ENCODE measurements at places on chromosomes 3 and 15.

DNA sequence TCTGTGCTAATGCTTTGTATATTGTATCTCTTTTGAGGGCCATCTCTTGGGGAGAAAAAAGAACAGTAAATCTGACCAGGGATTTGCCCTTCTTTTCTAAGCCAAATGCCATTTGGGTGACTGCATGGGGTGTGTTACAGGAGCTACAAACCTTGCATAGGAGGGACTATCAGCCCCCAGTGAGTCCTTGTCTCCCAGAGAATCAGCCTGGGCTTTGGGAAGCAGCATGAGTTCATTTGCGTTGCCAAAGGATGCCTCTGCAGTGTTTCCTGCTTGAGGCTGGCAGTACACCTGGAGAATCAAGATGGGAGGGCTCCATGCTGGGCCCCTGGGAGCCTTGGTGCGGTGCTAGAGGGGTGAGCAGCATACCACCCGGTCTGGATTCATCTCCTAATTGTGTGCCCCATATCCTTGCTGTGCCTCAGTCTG is 49.6 kb upstream of the POLG start:
- no peak for DNase-seq

GRCh38 chr3:50658416-50658815 is 16.3 kb upstream of the DOCK3 start:
- no peak for DNase-seq

GRCh38 chr3:99570061-99570460 is 68.3 kb upstream of the COL8A1 start:
- no peak for DNase-seq

GRCh38 chr3:193522473-193522872 is 32.2 kb downstream of the ATP13A4 start:
- DNase-seq, result no peak

DNA sequence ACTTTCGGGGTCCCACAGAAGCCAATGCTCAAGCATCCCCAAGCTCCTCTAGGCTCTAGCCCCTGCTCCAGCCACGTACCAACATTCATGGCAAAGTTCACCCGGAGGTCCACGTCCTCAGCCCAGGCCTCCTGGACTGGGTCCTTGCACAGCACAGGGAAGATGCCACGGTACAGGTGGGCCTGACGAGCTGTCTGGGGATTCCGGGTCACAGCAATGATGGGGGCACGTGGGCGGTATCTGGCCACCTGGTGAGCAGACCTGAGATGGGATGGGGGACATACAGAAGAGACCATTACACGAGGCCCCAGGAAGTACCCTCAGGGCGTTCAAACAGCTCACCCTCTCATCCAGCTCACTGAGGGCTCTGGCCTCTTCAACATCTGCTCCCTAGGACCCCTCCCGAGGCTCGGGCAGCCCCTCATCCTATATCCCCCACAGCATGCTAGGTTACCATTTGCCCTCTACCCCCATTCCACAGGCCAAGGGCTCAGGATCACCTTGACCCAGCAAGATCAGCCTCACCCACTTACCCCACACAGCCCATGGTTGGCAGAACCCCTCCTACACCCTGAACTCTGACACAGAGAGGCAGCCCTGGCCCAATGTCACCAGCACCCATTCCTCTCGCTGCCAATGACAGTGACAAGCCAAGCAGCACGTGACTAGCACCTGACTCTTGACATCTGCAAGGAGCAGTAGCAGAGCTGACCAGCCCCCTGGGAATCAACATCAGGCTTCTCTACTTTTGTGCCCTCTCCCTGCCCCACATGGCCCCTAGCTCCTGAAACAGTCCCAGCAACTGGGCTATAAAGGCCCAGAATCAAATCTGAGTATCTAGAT is 3.0 kb upstream of the GRAMD2A start:
- no peak for DNase-seq

GRCh38 chr3:128262457-128262856 is 109.2 kb downstream of the EEFSEC start:
- DNase-seq, result no peak

- no peak for DNase-seq
Measured at GRCh38 chr3:142858043-142858442, 30.8 kb downstream of the PCOLCE2 start.

DNA sequence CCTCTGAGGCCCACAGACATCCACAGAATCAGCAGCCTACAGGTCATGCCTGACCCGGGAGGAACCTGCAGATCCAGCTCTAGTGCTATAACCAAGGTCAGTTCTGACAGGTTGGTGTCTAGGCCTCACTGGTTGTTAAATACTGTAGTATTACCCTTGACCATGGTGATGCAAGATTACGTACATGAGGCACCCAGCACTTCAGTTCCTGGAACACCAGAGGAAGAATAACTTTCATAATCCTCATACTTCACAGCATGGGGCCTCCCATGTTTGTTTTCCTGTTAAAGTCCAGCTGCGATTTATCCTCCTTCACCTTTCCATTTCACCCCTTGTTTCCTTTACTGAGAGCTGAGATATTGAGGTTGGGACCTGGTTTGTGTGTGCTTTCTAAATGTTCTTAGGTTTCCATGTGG is 34.4 kb upstream of the GLCE start:
- no peak for DNase-seq
